ENCODE measurements at places on chromosomes 6 and 20.

GRCh38 chr6:146295695-146296094 lies 247.9 kb upstream of the RAB32 start:
- DNase-seq = no peak

DNA sequence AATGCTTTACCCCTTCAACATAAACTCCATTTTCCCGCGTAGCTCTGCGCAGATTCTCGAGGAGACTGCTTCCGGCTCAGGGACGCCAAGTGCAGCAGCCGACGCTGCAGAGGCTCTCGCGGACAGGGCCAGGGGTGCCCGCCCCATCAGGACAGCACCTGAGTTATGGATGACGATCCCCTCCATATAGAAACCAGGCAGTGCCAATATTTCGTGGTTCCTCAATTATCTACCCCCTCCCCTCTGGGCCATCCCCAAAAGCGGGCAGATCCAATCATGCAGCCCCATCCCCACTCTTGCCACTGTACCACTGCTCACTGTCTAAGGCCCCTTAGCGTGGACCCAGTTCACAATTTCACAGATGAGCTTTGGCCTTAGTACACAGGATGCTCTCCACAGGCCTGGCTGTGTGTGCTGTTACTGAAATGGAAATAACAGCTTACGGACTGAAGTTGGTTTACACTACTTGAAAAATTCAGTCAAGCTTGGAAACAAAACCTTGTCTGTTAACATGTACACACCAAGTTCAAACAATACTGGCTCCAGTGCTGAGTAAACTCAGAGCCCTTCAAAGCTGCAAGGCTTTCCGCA lies 74.5 kb downstream of the DACT2 start:
- DNase-seq = no peak

- no peak for DNase-seq
Measured at GRCh38 chr6:37019065-37019450, 13.6 kb downstream of the FGD2 start.

GRCh38 chr6:41779788-41780550 lies at the start of gene FRS3:
Gene FRS3 (minus strand): TSS chr6:41779900. CDS start chr6:41776987, 2,913 bp downstream.
- DNase-seq = peak; percentile 94

GRCh38 chr20:8431538-8432434 lies 299.7 kb downstream of the PLCB1 start:
- DNase-seq = no peak

DNA sequence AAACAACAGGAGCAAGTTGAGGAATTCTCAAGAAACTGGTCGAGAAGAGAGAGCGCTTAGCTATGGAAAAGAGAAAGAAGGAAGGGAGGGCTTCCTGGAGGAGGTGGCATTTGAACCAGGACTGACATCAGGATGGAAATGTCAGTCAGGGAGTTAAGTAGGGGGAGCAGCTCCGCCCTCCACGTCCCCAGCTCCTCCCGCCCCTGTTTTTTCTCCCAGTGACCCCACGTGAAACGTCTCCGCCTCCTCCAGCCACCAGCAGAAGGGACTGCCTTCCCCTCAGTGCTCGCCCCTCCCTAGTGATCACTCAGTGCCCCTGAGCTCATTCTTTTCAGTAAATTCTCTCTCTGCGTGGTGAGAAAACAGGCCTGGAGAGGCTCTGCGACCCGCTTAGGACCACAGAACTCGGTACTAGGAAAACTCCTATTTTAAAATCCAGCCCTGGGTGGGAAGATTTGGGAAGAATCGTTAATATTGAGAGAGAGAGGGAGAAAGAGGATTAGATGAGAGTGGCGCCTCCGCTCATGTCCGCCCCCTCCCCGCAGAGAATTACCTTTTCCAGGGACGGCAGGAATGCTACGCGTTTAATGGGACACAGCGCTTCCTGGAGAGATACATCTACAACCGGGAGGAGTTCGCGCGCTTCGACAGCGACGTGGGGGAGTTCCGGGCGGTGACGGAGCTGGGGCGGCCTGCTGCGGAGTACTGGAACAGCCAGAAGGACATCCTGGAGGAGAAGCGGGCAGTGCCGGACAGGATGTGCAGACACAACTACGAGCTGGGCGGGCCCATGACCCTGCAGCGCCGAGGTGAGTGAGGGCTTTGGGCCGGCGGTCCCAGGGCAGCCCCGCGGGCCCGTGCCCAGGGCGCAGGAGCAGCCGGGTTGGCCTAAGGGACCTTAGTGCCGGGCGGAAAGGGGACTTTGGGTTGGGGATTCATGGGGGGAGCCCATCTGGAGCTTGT lies 4.6 kb downstream of the HLA-DPB1 start:
- DNase-seq = no peak

GRCh38 chr20:50012282-50013263 lies 29.8 kb downstream of the SNAI1 start:
- DNase-seq = no peak

DNA sequence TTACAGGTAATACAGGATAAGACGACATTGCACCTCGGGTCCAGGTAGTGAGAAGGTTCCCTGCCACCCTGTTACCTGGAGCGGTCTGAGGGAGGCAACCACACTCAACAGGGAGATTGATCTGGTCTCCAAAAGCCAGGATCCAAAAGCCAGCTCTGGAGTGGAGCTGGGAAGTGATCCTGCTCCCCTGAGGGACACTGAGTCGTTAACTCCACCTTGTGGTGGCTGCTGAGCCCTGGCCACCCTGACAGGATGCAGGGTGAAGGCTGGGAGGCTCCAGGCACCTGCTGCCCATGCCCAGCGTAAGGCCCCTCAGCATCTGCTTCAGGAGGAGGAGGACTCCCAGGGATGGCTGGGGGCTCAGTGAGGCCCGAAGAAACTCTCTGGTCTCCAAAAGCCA lies 38.7 kb upstream of the SLC22A2 start:
- no peak for DNase-seq

- no peak for DNase-seq
Measured at GRCh38 chr6:164477790-164478189, 831.6 kb downstream of the C6orf118 start.

- no peak for DNase-seq
Measured at GRCh38 chr20:20856306-20856705, 143.9 kb upstream of the RALGAPA2 start.
